Urinary bladder (tissue), 4 donors: ENCODE measurements at places on chromosomes 3 and 15. TPM values are rescaled to one million over a fixed set of nuclear protein-coding genes. Genes with fewer than 3 reads are reported as not detected.

Gene KIF15
- 16.1 TPM for total RNA-seq

Gene NR1I2
- 0.11 TPM for total RNA-seq

Gene ABTB1
- total RNA-seq, result 11.4 TPM

Gene CNTN4
- total RNA-seq, result 56.6 TPM

Gene DUOXA2
- total RNA-seq, result 0.42 TPM

Gene GOLGA8T
- total RNA-seq, result 0.37 TPM

Gene HOMER2
- total RNA-seq, result 8.9 TPM

Gene A4GNT
- total RNA-seq, result not detected

Gene KY
- total RNA-seq, result 4.9 TPM

Gene CPLX3
- total RNA-seq, result not detected

Gene ADGRG7
- 0.11 TPM for total RNA-seq

Gene SCN5A
- total RNA-seq, result 3.1 TPM

Gene TAGLN3
- total RNA-seq, result 3.1 TPM

Gene ZCWPW2
- total RNA-seq, result 4.6 TPM

Gene FSIP1
- 3.0 TPM for total RNA-seq

Gene GPR176
- total RNA-seq, result 8.6 TPM

Gene CLDN1
- 13.2 TPM for total RNA-seq

Gene CCNB2
- total RNA-seq, result 18.2 TPM

Gene TRAT1
- total RNA-seq, result 0.95 TPM

Gene GOLGA8J
- total RNA-seq, result not detected

Gene TMOD3
- total RNA-seq, result 53.8 TPM

Gene OR5K2
- total RNA-seq, result not detected

Gene EIF4E3
- 16.0 TPM for total RNA-seq

Gene COPS2
- total RNA-seq, result 139 TPM

Gene TP63
- 26.3 TPM for total RNA-seq

Gene CDHR4
- total RNA-seq, result not detected

Gene GOLGA8H
- 1.4 TPM for total RNA-seq

Gene ST3GAL6
- total RNA-seq, result 16.7 TPM

Gene MASP1
- 4.9 TPM for total RNA-seq

Gene GPR15
- not detected for total RNA-seq

Gene MUC20
- 12.7 TPM for total RNA-seq

Gene TRH
- total RNA-seq, result 0.16 TPM

Gene LMAN1L
- total RNA-seq, result 0.85 TPM

Gene GOLGB1
- 95.0 TPM for total RNA-seq

Gene CYP1A2
- total RNA-seq, result not detected

Gene NR2E3
- 2.3 TPM for total RNA-seq

Gene RGMA
- total RNA-seq, result 3.4 TPM

Gene LTF
- 3.3 TPM for total RNA-seq

Gene NANOGP8
- 0.53 TPM for total RNA-seq

Gene STRIT1
- 1.4 TPM for total RNA-seq

Gene GP9
- total RNA-seq, result not detected
